Brain pericyte (primary cell): ENCODE measurements at places on chromosomes 2 and 18.

- DNase-seq, result no peak
Measured at GRCh38 chr18:12842459-12843380, 41.3 kb downstream of the PTPN2 start.

DNA sequence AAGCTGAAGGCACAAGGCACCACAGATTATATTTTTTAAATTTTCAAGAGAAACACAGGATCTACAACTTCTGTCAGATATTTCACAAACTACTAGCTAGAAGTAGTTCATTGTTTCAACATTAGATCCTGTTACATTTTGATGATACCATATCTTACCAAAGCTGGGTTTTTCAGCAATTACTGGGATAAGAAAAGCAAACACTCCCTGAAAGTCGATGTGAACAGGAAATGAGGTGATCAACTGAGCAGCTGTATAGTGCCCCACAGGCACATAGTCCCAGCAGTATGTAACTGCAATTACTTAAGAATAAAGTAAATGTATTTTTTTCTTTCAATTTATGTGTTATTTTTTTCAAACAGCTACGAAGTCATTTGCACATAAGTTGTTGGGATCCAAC is 103.5 kb downstream of the DNER start:
- DNase-seq, result no peak

GRCh38 chr2:1610096-1610485 is 134.2 kb downstream of the PXDN start:
- DNase-seq, result no peak

DNA sequence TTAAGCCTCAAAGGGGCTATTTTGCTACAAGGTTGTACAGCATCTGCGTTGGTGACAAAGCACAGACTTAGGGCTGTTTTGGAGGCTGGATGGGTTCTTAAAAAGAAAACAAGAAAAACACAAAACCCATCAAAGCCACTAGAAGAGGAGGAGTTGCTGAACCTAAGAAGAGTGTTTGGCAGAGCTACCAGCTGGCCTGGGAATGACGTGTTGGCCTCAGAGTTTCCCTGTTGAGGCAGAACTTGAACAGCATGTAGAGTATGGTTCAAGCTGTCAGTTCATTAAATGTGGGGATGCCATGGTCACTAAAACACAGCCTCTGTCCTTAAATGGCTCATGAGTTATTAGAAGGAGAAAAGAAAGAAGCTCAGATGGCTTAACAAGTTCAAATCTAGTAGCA is 162.5 kb downstream of the TTC32 start:
- DNase-seq, result peak; percentile 39

GRCh38 chr2:151967829-151968722 is 130.8 kb downstream of the CACNB4 start:
- no peak for DNase-seq

DNA sequence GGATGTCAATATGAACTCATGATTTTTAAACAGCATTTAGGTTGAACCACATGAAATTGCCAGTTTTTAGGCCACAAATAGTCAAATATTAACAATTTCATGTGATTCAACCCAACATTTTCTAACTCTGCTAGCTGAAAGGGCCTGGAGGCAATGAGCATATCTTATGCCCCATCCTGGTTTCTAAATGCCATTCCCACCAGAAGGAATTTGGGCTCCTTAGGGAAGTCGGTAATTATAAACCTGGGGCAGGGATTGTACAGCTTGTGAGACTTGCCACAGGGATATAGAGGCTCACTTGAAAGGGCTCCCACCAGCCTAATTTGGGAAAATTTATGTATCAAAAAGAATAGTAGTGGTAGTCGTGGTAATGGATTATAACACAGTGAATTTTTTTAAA is 178.4 kb upstream of the ALPP start:
- DNase-seq, result no peak

DNA sequence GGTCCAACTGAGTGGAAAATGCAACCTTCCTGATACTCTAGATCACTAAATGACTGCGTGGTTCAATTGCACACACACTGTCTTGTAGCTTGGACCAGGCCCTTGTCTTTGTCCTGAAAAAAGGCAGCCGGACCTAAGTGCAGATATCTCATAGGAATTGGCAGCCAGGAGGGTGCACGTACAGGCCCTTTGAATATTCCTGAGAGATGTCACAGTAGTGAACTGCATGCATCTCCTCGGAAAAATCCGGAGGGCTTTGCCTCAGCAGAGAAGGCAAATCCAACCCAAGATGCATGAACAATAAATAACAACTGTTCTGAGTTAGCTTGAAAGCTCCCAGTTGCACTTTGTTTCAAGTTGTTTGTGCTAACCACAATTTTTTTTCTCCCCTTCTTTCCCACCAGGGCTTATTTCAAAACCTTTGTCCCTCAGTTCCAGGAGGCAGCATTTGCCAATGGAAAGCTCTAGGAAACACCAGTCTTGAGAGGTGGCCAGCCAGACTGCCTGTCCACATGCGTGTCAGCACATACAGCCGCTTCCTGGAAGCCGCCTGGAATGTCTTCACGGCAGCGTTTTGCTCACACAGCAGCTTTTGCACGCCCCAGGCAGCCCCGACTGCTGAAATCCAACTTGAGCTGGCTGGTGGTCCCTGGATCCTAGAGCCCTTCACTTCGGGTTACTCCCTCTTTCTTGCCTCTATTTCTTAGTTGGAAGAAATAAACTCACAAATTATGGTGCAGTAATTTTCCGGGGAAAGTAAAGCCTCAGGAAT is 54.4 kb upstream of the FOSL2 start:
- DNase-seq, result peak; percentile 87

DNA sequence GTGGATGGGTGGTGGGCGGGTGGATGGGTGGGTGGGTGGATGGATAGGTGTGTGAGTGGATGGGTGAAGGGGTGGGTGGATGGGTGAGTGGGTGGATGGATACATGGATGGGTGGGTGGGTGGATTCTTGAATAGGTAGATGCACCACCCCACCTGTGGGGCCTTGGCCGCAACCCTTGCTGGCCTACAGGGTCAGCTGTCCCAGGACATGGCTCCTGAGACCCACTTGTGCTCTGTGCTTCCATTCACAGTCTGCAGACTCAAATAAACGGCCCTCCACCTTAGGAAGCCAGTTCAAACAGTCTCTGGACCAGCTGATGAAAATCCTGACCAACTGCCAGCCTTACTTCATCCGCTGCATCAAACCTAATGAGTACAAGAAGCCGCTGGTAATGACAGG is 54.4 kb downstream of the MYO7B start:
- no peak for DNase-seq

DNA sequence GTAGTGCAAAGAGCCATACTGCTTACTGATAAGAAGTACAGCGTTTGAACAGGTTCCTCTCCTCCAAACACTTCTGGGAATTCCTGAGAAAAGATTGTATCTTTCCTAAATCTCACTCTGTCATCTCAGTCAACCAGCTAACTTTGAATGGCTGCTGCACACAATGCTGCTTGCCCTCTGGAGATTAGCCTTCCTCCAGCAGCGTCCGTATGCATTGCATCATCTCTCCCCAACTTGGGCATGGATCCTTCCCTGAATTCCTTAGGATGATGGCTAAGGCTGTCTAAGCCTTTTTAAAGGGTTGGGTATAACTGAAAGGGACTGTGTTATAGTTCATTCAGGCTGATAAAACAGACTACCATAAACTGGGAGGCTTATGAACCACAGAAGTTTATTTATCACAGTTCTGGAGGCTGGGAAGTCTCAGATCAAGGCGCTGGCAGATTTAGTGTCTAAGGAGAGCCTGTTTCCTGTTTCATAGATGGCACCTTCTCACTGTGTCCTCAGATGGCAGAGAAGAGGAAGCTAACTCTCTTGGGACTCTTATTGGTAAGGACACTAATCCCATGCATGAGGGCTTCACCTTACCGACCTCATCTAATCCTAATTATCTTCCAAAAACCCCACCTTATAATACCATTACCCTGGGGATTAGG is 105.3 kb downstream of the PAX3 start:
- DNase-seq, result no peak

GRCh38 chr2:62698653-62699052 is 6.9 kb upstream of the EHBP1 start:
- no peak for DNase-seq

- DNase-seq, result no peak
Measured at GRCh38 chr18:44520981-44521667, 159.6 kb upstream of the SETBP1 start.

DNA sequence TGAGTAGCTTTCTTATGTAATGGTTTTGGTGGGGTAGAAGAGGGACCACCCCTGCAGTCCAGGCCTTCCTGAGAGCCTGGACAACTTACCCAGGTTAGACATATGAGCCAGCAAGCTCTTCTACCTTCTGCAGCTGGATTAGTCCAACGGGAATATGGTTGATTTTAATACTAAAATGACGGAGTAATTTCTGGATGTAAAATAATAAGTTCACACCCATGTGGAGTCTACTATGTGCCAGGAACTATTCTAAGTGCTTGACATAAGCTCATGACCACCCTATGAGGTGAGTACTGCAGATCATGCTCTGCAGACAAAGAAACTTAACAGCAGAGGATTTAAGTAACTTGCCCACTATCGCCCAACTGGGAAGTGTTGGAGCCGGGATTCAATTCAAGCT is 45.5 kb downstream of the DPP4 start:
- no peak for DNase-seq

DNA sequence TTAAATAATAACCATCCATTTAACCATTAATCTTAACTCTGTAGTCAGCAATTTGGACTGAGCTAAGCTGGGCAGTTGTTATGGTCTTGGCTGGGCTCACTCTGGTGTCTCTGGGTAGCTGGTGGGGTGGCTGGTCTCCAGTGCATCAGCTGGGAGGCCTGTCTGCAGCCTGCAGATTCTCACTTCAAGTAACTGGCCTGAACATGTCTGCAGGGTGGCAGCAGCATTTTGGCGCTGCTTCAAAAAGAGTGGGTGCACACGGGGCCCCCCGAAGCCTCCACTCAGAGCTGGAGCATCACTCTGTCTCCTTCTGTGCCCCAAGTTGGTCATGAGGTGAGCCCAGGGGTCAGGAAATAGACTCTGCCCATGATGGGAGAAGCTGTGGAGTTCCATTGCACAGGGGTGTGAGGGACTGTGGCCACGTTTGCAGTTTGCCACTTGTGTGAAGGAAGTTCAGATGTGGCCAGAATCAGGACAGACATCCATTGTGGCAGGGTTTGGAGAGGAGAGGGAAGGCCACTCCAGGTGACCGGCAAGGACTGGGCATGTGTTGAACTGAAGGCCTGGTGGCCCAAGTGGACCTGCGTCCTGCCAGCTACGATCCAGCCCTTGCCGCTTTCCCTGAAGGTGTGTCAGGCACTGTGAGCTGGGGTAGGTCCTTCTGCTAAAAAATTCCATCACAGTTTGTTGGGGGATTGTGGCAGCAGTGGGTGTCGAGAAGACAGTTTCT is 4.9 kb upstream of the ALLC start:
- DNase-seq, result no peak

GRCh38 chr2:145079641-145080040 is 559.7 kb upstream of the ZEB2 start:
- DNase-seq, result no peak

- DNase-seq, result no peak
Measured at GRCh38 chr2:237096911-237097310, 11.2 kb downstream of the COPS8 start.

- no peak for DNase-seq
Measured at GRCh38 chr2:134636714-134637113, 82.1 kb downstream of the TMEM163 start.

DNA sequence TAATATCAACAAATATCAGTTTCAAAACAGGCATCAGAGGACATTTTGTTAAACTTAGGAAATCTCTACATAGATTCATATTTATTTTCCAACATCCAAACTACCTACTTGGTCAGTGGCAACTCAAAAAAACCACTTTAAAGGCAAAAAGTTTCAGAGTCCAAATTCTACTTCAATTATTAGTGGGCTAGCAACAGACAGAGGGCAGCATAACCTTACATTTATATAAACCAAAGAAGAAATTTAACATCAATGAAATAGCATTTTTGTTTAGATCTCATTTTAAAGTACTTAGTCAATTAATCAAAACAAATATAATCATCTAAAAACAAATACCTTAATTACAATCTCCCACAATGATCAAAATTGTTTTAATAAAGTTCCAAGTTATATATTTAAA is 33.3 kb downstream of the RTTN start:
- DNase-seq, result no peak

GRCh38 chr2:109322111-109322510 is 193.1 kb downstream of the SH3RF3 start:
- peak; percentile 90 for DNase-seq

GRCh38 chr2:207395535-207396251 is 134.1 kb upstream of the CREB1 start:
- DNase-seq, result no peak

GRCh38 chr2:239046822-239047221 is 198.9 kb downstream of the TWIST2 start:
- DNase-seq, result no peak

DNA sequence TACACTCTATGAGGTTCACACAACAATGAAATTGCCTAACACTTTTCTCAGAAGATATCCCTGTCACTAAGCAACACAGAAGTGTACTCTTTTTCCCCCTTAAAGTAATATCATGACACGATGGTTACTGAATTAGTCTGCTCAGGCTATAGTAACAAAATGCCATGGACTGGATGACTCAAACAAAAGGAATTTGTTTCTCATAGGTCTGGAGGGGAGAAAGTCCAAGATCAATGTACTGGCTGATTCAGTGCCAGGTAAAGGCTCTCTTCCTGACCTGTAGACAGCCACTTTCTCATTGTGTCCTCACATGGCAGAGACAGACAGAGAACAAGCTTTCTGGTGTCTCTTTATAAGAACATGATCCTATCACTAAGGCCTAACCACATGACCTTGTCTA is 211.9 kb downstream of the RBM43 start:
- DNase-seq, result no peak

- DNase-seq, result no peak
Measured at GRCh38 chr18:2217356-2217755, 353.9 kb downstream of the METTL4 start.

DNA sequence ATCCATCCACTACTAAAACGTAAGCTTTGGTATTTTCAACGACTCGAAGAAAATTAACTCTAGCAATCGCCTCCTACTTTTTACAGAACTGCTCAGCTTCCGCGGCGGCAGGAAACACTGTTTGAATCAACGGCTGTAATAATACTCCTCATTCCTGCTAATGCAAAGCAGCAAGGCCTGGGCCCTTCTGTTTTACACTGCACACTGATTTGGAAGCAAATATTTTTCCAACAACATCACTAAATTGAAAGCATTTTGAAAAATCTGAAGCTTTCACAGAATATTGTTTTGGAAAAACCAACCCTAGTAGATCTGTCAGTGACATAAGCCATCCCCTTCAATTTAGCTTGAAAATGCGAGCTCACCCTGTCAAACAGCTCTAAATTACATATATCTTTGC is 261.2 kb downstream of the TXNL1 start:
- no peak for DNase-seq

GRCh38 chr2:129248198-129248597 is 731.3 kb upstream of the RAB6C start:
- DNase-seq, result no peak

- no peak for DNase-seq
Measured at GRCh38 chr2:230216489-230216888, 3.3 kb downstream of the SP110 start.
